Tibial nerve (tissue), 4 donors: ENCODE measurements at places on chromosomes 1 and 21. TPM values are rescaled to one million over a fixed set of nuclear protein-coding genes. Genes with fewer than 3 reads are reported as not detected.

DNA sequence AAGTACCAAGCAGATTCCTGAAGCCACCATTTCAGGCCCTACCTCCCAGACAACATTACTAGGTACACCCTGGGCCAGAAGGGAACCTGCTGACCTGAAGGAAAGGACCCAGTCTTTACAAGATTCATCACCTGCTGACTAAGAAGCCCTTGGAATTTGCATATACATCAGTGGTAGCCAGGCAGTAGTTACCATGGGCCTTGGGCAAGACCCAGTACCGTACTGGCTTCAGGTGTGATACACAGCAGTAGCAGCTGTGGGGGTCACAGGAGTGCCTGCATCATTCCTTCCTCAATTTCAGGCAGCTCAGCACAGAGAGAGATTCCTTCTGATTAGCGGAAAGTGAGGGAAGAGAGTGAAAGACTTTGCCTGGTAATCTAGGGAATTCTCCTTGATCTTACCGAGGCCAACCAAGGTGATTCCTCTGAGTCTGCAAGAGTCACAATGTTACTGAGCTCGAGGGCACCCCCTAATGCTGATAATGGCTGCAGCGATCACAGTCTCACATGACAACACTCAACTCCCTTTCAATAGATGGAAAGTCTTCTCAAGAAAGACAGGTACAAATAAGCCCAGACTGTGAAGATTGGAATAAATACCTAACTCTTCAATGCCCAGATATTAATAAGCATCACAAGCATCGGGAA is 22.0 kb upstream of the UHMK1 start:
- DNase-seq: no peak

DNA sequence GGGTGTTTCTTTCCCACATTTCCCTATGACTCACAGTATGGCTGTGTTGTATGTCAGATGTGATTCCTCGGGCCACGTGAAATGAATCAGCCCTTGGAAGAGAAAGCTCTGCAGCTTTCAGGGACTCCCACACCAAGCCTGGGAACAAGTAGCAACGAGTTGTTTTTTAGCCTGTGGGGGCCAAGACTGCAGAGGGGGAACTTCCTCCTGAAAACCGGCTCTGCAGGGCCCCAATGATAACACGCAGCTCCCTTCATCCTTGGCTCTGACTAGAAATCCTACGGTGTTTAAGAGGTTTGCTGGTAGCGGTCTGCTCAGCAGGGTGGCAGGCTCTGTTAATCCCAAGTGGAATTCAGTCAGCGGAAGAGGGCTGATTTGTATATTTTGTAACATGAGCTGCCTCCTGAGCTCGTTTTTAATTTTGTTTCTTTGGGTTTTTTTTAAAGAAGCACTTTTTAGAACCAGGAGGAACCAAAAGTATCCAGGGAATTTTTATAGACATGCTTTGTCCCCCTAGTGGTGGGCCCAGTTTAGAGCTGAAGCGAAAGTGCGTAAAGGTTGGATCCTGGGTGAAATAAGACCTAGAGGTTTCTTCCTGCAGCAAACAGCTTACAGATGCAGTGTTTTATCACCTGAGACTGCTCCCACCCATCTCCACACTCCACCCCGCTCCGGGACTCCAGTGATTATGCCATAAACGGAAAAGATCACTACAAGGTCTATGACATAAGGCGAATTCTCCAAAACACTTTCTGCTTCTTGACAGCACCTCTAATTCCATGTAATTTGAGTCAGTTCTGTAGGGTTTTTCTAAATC is 48.8 kb downstream of the LAMC2 start:
- peak; percentile 47 for DNase-seq

GRCh38 chr1:4117196-4117595 is 217.1 kb upstream of the C1orf174 start:
- no peak for DNase-seq

- no peak for DNase-seq
Observed at GRCh38 chr21:34011660-34012059, 61.7 kb upstream of the MRPS6 start.

GRCh38 chr21:37210130-37210529 is 57.0 kb downstream of the VPS26C start:
- no peak for DNase-seq

- DNase-seq: no peak
Observed at GRCh38 chr1:63670164-63670563, 77.0 kb downstream of the PGM1 start.

DNA sequence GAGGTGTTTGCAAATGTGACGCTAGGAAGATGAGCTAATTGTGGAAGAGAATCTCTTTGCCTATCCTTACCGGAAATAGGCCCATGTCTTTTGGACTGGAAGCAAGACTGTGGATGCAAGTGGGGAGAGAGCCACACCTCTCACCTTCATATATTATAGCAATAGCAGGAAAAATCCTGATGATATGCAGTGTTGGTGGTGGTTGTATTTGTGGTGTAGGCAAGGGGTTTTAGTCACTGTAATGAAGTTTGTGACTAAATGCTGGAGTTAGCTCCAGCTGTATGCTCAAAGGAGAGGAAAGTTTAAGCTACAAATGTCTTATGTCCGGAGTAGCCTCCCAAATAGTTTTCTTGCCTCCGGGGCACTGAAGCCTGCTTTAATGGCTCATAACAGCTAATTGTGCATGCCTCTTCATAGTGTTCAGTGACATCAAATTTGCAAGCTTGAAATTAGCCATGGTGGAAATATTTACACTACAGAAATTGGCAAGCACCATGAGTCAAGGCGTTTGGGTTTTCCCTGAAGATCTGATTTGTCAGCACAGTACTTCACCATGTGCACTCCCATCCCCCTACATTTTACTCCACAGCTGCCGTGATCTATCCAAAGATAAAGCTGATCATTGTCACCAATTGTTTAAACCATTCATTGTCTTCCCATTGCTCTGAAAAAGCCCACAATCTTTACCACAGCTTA is 102.6 kb upstream of the ZNF644 start:
- DNase-seq: no peak

DNA sequence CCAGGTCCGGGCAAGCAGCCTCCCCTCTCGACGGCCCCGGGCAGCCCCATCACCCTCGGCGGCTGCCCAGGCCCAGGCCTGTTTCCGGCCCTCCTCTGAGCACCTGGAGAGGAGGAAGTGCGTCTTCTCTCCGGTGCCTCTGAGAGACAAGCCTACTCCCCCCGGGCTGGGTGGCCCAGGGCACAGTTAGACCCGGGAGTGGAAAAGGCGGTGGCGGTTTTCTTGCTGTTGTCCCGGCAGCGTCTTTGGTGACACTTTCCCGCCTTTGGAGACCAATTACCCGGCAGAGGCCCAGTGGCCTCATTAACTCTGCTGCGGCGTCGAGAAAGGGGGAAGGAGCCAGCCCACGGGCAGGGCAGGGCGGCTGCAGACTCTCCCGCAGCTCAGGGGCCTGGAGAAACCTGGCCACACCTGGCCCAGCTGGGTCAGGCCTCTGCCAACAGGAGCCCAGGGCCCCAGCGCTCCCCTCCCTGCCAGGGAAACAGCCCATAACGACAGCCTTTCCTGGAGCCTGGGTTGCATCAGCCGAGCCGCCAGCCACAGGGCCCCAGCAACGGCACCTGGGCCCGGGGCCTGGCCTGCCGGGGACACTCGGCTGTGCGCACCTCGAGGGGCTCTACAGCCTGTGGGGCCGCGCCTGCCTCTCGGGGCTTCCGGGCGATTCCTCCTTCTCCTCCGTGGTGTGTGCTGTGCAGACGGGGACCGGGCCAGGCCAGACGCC is 28.4 kb upstream of the C1orf159 start:
- no peak for DNase-seq

DNA sequence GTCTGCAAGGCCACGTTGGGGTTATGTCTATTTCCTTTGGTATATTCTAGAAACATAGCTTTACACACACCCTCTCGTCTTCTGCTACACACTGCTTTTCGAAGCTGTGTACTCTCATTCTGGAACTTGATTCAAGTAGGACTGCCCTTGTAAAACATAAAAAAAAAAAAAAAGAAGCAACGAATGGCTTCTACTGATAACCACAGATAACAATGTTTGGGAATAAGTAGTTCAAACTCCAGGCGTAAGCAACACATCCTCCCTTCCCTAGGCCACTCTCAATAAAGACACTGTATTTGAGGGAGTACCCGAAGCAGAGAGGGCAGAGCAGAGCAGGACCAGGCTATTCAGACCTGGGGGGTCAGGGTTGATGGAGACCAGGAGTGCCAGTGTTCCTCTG is 496.7 kb downstream of the MATN1 start:
- DNase-seq: no peak

DNA sequence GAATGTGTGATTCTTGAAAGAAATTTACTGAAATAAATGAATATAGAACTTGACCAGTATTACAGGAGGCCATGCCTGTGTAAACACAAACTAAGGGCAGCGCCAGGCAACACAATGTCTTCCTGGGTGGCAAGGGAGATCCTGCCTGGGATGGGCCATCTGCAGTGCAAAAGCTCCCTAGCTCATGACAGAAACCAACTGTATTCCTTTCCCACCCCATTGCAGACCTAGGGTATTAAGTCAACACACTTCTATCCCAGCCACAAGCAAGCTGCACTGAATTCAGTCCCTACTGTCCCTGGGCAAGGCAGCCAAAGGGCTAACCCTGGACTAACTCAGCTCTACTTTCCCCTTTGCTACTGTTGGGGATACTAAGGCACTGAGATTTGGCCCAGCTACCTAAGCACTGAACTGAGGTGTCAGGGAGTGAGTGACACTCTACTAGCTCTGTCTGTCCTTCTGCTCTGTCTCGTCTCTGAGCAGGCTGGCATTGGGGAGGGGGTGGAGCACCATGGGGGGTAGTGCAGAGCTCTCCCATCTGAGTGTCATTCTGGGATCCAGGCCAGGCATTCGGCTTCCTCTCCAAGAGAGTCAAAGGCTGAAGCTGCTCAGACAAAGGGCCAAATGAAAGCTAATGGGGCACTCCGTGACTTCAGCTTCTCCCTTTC is 2.5 kb downstream of the INKA2 start:
- no peak for DNase-seq

DNA sequence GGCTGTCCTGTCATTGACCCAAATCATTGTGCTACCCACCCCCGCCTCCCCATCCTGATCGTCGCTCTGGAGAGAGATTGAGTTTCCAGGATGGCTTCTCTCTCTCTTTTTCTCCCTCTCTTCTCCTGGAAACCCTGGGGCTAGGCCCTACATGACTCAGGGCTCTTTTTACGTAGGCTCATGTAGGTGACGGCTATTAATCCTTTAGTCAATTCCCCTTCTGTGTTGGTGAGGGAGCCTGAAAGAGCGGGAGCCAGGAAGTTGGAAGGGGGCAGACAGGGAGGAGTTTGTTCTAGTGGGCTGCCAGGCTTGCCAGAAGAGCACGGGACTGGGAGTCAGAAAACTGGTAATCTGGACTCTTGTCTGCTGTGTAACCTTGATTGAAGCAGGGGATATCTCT is 9.7 kb downstream of the ATP2B4 start:
- DNase-seq: no peak

DNA sequence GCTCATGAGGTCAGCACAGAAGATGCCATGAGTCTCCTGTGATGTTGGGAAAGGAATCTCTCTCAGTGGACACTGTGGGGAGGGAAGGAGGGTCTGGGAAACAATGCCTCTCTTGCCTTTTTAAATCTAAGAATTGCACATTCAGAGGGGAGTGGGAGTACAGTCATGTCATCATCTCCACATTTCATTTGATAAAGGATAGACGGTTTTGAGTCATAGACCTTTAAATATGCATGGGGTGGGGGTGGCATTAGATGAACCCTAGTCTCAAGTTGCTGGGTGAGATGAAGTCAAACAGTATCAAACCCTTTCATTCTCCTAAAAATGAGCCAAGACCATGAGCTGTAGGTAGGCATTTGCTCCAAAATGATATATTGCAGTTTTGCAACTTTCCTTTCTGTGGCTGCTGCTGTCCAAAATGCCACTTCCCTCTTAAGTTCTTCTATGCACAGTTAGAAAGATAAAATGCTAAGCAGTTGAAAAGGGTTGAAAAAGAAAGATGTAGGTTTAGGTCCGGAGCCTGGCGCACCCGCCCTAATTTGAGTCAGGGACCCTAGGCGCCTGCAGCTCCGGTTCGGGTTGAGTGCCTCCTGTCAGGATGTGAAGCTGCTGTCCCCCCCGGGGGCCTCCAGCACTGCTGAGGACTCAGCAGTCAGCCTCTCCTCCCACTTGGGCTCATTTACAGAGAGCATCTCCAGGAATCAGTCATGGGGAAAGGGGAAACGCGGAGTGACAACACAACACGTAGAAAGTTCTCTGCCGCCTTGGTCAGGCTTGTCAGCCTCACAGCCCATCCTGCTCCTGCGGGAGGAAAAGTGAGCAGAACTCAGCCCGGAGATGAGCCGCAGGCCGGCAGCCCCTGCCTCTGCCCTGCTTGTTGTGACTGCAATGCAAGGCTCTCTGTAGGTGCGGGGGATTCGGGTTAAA is 479.3 kb upstream of the RUNX1 start:
- DNase-seq: no peak

GRCh38 chr1:222654849-222655248 is 37.0 kb downstream of the MIA3 start:
- no peak for DNase-seq

DNA sequence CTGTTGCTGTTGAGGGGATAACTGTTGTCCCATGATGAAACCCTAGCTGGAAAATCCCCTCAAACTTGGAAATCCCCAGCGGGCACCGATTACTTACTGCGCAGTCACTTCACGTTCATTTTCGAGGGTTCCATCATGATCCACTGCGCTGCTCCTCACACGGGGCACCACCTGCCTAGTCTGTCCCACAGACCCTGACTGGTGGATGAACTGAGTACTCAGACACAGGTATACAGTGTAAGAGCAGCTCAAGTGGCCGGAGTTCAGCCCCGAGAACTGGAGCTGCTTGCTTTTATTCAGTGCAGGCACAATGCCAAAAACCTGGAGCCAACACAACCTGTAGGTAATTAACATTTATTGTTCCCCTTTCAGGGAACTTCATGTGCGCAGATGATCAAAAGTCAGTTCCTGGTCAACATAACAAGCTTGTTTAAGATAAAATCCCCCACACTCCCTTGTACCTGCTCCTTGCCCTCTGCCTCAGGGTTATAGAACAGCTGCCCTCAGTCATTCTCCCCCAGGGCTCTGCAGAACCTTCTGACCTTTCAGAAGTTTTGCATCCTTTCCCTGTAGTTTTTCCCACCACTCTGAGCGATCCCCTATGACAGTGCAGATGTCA is 46.5 kb upstream of the PRELP start:
- no peak for DNase-seq

DNA sequence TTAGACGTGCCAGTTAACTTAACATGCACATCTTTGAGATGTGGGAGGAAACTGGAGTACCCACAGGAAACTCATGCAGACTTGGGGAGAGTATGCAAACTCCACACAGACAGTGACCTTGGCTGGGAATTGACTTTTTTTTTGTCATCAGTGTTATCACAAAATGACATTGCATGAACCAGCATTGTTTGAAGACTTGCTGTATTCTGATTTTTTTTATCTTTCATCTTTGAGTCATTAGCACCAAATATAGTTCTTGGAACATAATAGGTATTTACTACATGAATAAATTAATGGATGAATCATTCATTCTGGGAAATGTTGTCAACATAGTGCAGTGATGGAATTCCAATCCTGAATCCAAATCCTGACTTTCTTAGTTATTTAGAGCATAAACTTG is 77.0 kb downstream of the ATF6 start:
- no peak for DNase-seq

The FCGR2B gene
- total RNA-seq: 50.9 TPM

The LCE1C gene
- not detected for total RNA-seq

The REN gene
- total RNA-seq: not detected

The GUCA2B gene
- total RNA-seq: not detected

The LCE1F gene
- total RNA-seq: not detected

The SELE gene
- 0.90 TPM for total RNA-seq

The PTPRF gene
- 101 TPM for total RNA-seq
